ENCODE measurements at places on chromosomes 6 and 20.

DNA sequence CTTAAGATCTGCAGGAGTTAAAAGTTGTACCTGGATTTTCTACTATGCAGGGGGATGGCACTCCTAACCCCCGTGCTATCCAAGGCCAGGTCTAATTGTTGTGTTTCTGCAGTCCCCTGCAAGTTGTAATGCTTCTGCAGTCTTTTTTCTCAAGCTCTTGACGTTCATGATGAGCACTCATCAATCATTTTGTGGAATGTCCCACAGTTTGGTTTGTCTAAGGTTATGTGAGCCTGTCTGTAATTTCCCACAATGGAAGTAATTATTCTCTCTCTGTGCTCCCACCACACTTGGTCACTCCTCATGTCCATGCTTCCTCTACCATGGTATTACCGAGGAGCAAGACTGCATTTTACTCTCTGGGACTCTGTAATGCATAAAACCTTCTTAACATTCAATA lies 107.6 kb upstream of the SSTR4 start:
- no peak for DNase-seq

GRCh38 chr20:33373735-33374605 lies 27.3 kb downstream of the CDK5RAP1 start:
- DNase-seq = no peak

- DNase-seq = no peak
These were observed 613.9 kb upstream of the ARID1B start for GRCh38 chr6:156163311-156163710.

GRCh38 chr20:3818155-3819151 lies 1.9 kb upstream of the AP5S1 start:
- DNase-seq = no peak

DNA sequence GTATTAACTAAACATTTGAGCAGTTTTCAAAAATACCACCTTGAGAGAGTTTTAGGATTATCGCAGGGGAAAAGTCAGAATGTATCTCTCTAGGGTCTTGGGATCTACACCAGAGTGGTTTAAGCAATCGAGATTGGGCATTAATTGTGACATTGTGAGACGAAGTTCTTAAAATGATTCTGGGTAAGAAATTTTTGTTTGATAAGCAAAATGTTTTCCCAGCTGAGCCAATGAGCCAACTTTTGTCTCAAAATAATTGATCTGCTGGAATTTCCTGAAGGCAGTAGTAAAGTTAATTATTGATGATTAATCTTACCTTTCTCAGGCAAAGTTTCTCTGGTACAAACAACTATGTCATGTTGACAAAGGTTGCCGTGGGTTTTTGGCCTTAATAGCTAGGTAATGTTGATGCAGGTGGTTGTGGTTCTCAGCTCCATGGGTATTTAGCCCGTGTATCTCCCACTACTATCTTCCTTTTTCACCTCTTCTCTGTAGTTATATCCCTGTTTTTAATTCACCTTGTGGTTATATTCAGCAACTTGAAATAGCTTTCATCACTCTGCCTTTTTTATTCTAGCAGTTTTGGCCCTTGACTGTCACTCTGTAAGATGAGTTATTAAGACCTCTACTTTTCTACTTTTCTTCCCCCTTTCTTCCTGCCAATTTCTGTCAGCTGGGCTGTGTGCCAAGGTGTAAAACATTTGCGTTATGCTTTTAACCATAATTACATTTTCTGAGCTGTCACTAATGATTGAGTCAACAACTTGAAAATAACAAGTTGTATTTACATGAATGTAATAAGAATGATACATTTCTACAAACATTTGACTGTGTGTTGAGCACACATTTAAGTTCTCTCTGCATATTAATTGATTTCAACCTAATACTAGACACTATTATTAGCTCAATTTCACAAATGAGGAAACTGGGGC lies 368.3 kb upstream of the BTBD3 start:
- DNase-seq = no peak

DNA sequence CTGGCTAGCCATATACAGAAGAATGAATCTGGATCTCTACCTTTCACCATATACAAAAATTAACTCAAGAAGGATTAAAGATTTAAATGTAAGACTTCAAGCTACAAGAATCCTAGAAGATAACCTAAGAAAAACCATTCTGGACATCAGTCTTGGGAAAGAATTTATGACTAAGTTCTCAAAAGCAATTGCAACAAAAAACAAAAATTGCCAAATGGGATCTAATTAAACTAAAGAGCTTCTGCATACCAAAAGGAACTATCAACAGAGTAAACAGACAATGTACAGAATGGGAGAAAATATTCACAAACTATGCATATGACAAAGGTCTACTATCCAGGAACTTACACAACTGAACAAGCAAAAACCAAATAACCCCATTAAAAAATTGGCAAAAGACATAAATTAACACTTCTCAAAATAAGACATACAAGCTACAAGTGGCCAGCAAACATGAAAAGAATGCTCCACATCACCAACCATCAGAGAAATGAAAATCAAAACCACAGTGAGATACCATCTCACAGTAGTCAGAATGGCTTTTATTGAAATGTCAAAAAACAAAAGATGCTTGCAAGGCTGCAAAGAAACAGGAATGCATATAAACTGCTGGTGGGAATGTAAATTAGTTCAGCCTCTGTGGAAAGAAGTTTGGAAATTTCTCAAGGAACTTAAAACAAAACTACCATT lies 66.8 kb upstream of the RSPO3 start:
- no peak for DNase-seq

DNA sequence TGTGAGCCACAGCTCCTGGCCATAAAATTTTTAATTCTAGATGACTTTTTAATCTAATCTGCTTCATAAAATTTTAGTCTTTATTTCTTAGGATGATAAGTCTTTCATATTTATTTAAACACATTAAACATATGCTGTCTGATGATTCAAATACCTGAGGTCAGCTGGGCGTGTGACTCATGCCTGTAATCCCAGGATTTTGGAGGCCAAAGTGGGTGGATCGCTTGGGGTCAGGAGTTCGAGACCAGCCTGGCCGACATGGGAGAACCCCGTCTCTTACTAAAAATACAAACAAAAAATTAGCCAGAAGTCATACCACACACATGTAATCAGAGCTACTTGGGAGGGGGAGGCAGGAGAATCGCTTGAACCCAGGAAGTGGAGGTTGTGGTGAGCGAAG lies 53.1 kb downstream of the RBM24 start:
- DNase-seq = no peak

GRCh38 chr20:60802676-60803075 lies 449.4 kb upstream of the CDH4 start:
- DNase-seq = no peak
